ENCODE measurements at places on chromosomes 5 and 9.
A peak's percentile ranks its signal among the peaks of the same experiment; 100 is the strongest.

DNA sequence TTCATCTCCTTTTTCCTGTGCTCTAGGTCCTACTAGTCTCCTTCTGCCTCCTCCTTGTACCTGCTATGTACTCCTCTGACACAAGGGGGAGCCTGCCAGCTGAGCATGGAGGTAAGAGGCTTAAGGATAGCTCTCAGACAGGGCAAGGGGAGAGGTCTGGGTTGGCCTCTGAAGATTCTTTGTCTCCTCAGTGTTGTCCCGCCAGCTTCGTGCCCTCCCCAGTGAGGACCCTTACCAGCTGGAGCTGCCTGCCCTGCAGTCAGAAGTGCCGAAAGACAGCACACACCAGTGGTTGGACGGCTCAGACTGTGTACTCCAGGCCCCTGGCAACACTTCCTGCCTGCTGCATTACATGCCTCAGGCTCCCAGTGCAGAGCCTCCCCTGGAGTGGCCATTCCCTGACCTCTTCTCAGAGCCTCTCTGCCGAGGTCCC, 3.8 kb downstream of the CREB3 start:
- DNase-seq, result peak; percentile 47

DNA sequence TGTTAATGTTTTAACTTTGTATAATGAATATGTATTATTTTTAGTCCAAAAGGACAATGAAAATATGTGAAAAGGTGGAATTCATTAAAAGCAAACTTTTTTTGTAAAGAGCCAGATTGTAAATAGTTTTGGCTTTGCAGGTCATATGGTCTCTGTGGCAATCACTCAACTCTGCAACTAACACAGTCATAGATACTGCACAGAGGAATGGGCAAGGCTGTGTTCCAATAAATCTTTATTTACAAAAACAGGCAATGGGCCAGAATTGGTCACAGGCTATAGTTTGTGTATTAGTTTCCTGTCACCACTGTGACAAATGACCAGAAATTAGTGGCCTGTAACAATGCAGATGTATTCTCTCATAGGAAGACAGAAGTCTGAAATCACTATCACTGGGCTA, 125.4 kb upstream of the PTCH1 start:
- no peak for DNase-seq

- DNase-seq, result no peak
Measured at GRCh38 chr9:130425741-130426466, 18.9 kb upstream of the ASS1 start.

GRCh38 chr9:98331536-98332259, 76.2 kb upstream of the TBC1D2 start:
- no peak for DNase-seq

- DNase-seq, result peak; percentile 89
Measured at GRCh38 chr5:125452991-125453390, 706.6 kb upstream of the ZNF608 start.

- DNase-seq, result no peak
Measured at GRCh38 chr5:6492934-6493333, 44.3 kb downstream of the UBE2QL1 start.

DNA sequence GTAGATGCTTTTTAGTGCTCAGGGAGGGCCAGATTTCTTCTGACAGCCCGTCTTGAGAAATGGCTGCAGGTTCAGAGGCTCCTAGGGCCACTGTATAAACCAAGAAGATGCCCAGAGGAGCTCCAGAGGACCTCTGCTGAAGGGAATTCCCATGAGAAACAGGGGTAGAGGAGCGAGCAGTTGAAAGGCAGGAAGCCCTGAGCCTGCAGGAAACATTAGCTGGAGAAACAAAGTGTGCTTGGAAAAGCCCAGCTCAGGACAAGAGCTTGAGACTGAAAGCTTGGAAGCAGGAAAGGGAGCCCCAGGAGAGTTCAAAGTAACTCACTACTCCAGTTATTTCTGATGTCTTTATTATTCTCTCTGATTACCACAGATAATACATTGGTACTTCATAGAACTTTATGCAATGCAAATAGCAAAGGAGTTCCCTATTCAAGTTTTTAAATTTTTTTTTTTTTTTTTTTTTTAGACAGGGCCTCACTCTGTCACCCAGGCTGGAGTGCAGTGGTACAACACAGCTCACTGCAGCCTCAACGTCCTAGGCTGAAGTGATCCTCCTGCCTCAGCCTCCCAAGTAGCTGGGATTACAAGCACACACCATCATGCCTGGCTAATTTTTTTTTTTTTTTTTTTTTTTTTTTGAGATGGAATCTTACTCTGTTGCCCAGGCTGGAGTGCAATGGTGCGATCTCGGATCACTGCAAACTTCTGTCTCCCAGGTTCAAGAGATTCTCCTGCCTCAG, 16.5 kb downstream of the HBEGF start:
- DNase-seq, result no peak

DNA sequence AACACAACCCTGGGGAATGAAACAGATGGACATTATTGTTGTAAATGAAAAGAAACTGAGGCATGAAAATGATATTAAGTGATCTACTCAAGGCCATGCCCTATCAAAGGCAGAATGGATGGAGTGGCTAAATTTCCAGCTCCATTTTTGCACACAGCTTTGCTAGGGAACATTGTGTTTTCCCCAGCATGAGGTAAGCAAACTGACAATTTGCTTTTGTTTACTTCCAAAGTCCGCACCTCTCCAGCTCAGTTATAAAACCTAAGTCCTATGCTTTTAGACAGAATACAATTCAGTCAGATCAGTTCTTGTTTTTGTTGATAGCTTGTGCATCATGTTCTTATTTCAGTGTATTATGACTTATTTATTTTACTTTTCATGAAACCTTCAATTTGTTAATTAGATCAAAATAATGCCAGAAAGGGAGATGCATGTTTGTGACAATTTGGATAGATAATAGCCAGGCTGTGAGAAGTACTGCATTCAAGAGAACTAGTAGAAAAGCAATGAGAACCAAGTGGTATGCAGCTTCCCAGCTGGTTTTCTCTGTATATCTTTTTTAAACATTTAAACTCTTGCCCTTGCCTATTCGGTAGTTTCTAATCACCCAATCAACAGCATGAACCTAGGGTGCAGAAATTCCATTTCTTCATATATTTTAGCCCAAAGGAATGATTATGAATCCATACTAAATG, 380.8 kb downstream of the SPATA31D1 start:
- DNase-seq, result no peak

GRCh38 chr9:4117835-4118610, 181.8 kb downstream of the GLIS3 start:
- DNase-seq, result no peak

DNA sequence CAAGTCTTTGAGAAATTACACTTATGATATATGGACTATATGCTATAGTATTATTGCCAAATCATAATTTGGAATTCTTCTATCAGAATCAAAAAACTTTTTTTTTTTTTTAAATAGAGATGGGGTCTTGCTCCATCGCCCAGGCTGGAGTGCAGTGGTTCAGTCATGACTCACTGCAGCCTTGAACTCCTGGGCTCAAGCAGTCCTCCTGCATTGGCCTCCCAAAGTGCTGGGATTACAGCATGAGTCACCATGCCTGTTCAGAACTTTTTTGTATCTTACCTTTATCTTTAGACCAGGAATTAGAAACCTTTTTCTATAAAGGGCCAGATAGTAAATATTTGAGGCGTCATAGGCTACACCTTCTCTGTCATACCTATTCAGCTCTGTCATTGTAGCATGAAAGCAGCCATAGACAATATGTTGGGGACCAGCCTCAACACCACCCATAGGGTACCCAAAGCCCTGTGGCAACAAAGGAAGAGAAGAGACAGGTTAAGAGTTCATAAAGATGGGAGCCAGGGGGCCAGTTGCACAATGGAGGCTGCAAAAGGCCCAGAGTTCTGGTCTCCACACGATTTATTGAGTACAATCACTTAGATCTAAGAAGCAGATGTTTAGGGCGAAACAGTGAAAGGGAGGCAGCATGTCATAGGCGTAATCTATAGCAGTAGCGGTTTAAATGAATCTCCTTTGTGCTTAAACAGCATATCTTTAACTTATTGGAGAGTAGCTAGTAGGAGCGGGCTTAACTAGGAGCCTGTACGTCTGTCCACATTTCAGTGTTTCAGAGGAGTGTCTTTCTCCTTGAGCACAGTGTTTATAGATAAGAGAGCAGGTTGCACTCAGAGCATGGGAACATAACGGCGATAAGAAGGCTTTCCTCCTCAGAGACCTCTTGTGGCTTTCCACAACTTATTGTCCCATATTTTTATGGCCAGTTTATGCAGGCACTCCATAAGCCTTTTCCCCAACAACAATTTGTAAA, 12.5 kb downstream of the ECM2 start:
- no peak for DNase-seq

DNA sequence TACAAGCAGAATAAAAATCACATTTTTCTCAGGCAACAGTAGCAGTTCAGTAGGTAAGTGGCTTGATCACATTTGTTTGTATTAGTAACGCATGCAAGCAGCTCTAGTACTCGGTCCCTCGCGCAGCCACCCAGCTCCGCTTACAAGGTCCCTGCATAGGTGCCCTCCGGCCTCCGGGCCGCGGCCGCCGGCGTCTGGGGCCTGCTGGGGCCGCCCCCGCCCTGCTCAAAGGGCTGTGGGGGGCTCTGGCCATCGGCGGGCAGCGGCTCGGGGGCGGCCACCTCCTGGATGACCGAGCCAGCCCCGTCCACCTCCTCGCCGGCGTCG, 50.2 kb upstream of the UBAC1 start:
- DNase-seq, result no peak

DNA sequence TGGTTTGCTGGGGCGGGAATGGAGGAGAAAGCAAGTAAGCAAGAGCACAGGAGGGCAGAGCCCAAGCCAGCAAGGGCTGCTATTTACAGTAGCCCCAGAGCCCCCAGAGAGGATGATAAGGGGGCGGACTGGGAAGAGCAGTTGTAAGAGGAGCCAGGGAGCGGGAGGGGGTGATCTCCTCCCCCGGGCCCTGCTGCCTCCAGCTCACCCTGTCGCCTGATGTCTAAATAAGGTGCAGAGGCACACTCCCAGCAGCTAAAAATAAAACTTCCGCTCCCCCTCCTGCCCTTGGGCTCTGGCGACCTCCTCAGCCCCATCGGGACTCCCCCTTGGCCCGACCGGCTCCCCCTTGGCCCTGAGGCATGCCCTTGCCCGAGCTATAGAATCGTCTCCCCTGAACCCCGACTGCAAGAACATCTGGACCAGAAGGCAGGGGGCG, 14.4 kb upstream of the CCDC69 start:
- DNase-seq, result peak; percentile 10

GRCh38 chr9:18976709-18977531, 56.1 kb downstream of the SAXO1 start:
- DNase-seq, result no peak

DNA sequence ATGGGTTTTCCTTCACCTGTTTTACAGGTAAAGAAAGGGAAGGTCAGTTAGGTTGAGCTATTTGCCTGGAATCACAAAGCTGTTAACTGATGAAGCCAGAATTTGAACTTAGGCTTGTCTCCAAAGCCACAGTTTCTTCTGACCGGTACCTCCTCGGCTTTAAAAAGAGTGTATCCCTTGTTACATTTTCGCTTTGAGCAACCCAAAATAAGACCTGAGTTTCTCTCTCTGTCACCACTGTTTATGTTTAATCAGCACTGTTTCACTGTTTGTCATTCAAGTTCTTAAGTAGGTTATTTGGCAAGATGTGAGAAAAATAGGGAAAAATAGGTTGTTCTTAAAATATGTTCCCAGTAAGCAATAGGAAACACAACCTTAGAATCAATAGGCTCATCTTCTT, 84.6 kb downstream of the VCAN start:
- DNase-seq, result no peak

- DNase-seq, result no peak
Measured at GRCh38 chr9:88814577-88814976, 176.7 kb upstream of the S1PR3 start.

GRCh38 chr5:376799-377325, 55.3 kb downstream of the AHRR start:
- DNase-seq, result no peak

DNA sequence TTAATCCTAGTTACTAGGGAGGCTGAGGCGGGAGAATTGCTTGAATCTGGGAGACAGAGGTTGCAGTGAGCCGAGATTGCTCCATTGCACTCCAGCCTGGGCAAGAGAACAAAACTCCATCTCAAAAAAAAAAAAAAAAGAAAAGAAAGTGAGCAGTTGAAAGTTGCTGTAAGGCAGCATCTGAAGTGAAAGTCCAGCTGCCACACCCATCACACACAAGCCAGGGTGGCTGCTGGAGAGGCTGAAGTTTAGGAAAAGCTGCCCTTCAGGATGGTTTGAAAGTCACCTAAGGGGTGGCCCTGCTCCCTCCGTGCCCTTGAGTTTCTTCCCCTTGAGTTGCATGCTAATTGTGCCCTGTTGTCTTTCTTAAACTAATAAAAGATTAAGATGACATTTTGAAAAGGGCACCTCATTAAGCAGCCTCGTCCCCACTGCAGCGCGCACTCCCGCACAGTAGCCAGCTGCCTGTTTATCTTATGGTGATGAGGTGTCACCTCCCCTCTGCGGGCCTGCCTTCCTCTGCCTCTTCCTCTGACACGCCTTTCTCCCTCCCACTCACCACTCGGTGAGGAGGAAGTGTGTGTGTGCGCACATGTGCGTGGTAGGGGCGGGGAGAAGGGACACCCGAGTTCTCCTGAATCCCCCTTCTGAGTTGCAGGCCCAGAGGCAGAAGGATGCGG, 104.2 kb upstream of the PANK3 start:
- DNase-seq, result no peak

- DNase-seq, result no peak
Measured at GRCh38 chr5:81790336-81790735, 39.4 kb upstream of the SSBP2 start.

GRCh38 chr5:177440211-177440989, 6.2 kb upstream of the PRR7 start:
- no peak for DNase-seq

DNA sequence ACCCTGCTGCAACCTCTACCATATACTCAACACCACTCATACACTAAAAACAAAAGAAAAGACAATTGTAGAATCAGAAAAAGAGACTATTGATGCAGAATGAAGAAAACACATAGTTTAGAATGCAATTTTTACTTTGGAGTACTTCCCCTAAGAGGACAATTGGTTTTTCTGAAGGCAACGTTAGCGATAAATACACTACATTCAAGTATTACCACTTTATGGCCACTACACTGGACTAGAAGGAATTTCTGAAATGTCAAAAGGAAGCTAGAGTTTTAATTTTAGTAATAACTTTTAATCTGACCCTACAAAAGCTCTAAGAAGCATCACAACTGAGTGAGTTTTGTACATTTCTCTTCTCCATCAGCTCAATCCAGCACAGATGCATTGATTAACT, 24.7 kb downstream of the PUM3 start:
- DNase-seq, result no peak

DNA sequence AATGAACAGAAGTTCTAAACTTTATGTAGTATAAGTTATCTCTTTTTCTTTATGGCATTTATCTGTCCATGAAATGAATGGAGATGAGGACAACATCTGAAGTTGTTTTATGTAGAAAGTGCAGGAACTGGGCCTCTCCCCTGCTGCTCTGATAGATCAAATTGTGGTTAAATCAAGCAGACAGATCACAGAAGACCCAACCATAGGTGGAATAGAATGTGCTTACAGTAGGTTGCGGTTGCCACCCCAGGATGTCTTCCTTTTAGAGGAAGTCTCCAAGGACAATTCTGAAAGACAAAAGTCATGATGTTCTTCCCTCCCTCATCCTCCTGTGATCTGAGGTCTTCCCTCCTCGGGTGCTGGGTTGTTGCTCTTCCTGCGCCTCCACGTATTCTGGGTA, 12.9 kb downstream of the RASGRF2 start:
- no peak for DNase-seq
